ENCODE measurements at places on chromosomes 4 and X. TPM values are rescaled to one million over a fixed set of nuclear protein-coding genes. Genes with fewer than 3 reads are reported as not detected.

POU3F4 gene
- total RNA-seq: not detected

RHOXF1 gene
- not detected for total RNA-seq

AFM gene
- total RNA-seq: not detected

ERCC6L gene
- 0.26 TPM for total RNA-seq

GRIPAP1 gene
- 56.8 TPM for total RNA-seq

CT45A5 gene
- total RNA-seq: not detected

MAGEE2 gene
- not detected for total RNA-seq

RAB40AL gene
- total RNA-seq: 2.3 TPM

EFHC2 gene
- total RNA-seq: 2.3 TPM

PAK3 gene
- total RNA-seq: 7.6 TPM

ARHGAP24 gene
- total RNA-seq: 11.2 TPM

KLHL15 gene
- total RNA-seq: 7.8 TPM

MAGEA2 gene
- not detected for total RNA-seq

HAUS7 gene
- 33.3 TPM for total RNA-seq

CFAP99 gene
- not detected for total RNA-seq
